ENCODE measurements at places on chromosomes 6 and 20.

- DNase-seq, result no peak
Measured at GRCh38 chr6:41535766-41536165, 10.4 kb upstream of the FOXP4 start.

DNA sequence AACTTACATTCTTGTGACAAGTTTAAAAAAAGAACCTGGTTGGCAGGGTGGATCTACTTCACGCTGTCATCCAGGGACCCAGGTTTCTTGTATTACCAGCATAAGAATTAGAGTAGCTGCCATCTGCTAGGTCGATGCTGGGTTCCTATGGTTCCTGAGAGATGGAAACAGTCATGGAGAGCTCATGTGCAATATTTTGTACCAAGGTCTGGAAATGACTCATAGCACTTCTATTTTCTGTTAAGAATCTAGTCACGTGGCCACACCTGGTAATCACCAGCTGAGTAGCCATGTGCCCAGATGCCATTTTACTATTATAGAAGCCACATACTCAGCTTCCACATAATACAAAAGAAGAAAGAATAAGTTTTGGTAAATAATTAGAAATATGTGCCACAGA is 171.3 kb downstream of the CD83 start:
- DNase-seq, result no peak

DNA sequence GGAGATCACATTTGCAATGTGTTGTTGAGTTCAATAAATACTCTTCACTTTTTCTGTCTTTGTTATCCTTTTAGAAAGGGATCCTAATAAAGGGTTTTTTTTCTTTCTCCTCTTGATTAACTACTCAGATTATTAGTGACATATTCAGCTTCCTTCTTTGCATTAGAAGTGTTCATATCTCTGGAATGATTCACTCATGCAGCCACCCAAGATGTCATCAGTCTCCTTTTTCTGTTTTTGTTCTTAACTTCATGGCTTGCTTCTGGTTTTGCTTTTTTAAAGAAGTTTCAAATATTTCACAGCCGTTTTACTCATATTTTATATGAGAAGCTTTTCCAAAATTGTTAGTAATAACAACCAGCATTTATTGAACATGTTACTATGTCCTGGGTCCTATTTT is 187.6 kb downstream of the TMEM242 start:
- no peak for DNase-seq

DNA sequence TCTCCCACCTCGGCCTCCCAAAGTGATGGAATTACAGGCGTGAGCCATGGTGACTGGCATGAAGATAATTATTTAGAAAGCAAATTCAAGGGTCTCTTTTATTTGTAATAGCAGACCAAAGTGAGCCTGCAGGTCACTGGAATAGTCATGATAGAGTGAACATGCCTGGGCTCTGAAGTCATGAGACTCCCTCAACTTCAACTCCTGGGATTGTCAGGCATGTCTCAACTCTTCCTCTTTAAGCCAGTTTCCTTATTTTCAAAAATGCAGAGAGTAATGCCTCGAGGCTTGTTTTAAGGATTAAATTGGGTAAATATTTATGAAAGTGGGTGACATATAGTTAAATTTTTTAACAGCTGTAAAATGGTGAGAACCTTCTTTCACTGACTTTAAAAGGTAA is 22.7 kb upstream of the HECA start:
- no peak for DNase-seq

- no peak for DNase-seq
Measured at GRCh38 chr6:11096109-11096508, 2.5 kb downstream of the SMIM13 start.

- no peak for DNase-seq
Measured at GRCh38 chr20:15288106-15288505, 950.7 kb upstream of the FLRT3 start.

DNA sequence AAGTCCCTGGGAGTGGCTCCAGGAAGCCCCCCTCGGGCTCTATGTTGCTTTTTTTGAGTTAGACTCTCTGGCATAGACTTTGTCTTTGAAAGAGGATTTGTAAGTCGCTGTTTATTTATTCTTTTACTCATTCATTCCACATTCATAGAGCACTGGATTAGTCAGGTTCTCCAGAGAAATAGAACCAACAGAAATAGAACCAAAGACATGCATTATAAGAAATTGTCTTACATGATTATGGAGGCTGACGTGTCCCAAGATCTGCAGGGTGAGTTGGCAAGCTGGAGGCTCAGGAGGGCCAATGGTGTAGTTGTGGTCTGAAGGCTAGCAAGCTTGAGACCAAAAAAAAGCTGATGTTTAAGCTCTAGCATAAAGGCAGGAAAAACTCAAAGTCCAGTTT is 98.3 kb upstream of the CHD6 start:
- no peak for DNase-seq

- no peak for DNase-seq
Measured at GRCh38 chr20:20692587-20692986, 19.9 kb downstream of the RALGAPA2 start.

DNA sequence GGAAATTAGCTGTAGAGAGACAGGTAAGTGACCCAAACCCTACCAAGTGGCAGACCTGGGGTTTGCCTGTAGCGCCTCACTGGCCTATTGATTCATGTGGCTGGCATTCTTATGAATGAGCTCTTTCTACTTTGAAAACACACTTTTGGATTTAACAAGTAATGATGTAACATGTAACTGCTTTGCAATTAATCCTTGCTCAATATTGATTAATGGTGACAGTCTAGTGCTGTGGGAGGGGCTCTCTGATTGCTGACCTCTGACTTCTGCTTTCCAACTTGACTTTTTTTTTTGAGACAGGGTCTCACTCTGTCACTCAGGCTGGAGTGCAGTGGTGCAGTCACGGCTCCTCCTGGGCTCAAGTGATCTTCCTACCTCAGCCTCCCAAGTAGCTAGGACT is 82.7 kb downstream of the TIAM2 start:
- DNase-seq, result peak; percentile 10

DNA sequence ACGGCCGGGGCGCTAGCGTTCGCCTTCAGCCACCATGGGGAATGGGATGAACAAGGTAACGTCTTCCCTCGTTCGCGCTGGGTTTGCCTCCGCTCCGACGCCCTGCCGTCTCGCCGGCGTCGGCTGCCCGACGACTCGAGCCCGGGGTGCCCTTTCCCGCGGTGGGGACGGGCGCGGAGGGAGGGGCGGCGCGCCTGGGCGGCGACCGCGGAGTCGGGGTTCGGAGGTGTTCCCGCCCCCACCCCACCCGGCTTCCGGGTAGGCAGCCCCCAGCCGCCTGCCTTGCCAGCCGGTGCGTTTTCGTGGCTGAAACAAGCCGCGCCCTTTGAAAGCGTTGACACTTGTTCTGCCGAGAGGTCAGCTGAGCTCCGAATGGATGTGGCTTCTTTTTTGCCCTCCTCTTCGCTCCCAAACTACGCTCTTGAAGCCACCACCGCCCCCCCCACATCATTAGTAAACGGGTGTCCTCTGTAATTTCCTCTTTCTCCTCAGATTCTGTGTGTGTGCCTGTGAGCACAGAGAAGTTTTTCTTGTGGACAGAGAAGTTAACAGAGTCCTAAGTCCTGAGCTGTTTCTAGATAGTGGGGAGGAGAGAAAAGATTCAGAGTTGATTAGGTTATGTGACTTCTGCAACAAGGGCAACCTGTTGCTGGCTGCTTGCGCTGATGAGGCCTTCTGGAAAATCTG is 362 bp downstream of the DUSP22 start:
- DNase-seq, result peak; percentile 69

DNA sequence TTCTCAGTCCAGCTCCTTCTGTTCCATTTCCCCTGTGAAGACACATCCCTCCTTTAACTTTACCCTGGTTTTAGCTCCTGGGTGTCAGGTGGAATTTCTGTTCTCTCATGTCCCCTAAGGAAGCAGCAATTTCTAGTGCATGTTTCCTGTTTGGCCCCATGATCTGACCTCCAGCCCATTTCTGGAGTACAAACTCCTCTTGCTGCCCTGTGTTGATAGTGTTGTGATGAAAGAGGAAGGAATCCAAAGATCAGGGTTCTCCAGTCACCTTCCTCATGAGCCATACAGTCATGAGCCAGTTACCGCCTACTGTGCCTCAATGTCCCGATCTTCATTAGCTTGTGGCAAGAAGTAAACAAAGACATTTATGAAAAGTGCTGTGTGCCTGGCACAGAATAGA is 97.4 kb downstream of the PHACTR1 start:
- no peak for DNase-seq

Data from adrenal gland (tissue), 19 donors.